ENCODE measurements at places on chromosomes 6 and 20. TPM values are rescaled to one million over a fixed set of nuclear protein-coding genes. Genes with fewer than 3 reads are reported as not detected.

DNA sequence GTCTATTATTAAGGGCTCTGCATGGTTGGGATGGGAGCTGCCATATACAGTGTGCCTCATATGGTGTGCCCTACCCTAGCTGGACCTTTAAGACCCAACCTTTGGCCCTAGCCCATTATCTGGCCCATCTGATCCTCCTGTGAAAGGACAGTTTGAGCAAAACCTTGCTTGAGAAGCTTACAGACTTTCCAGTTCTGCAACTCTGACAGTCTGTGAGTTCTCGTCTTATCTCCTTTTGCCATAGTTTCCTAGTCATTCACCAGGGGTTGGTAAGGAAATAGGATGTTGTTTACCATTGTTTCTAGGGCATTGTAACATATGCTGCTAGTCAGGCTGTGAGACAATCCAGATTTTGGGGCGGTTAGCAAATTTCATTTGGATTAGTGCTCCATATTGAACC is 17.2 kb downstream of the CTNNBL1 start:
- no peak for DNase-seq

- DNase-seq: no peak
Measured at GRCh38 chr6:22208026-22208425, 88.8 kb downstream of the PRL start.

GRCh38 chr6:25463441-25463840 is 184.3 kb downstream of the CARMIL1 start:
- no peak for DNase-seq

DNA sequence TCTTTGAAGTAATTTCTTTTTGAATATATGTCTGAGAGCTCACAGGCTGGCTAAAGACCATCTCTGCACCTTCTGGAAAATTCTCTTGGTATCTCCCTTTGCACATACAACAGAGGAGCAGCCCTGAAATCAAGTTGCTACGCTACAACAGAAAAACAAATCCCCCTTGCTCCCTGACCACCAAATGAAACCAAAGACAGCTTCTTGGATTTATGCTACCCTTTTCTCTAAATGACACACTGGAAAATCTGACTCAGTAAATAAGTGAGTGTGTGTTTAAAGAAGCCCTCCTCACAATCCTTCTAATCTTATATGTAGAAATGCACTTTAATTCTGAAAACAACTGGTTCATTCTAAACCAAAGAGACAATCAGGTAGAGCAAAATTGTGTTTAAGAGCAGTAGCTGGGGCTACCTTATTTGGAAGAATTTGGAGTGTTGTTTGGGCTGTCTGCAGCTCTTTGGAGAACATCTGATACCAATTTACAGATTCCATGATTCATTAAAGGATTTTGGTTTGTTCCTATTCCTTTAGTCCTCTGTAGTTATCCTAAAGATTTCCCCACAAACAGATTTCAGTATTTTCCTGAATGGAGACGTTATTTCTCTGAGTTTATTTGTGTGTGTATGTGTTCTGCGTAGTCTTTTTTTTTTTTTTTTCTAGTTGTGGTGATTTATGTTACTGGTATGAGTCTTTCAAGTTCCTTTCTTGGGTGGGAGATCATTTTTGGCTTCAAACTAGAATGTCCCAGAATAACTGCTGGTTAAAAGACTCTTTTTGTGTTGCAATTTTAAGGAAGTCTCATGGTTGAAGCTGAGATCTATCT is 36.4 kb upstream of the UTRN start:
- DNase-seq: no peak

GRCh38 chr20:38894091-38894847 is 31.9 kb upstream of the FAM83D start:
- DNase-seq: no peak

DNA sequence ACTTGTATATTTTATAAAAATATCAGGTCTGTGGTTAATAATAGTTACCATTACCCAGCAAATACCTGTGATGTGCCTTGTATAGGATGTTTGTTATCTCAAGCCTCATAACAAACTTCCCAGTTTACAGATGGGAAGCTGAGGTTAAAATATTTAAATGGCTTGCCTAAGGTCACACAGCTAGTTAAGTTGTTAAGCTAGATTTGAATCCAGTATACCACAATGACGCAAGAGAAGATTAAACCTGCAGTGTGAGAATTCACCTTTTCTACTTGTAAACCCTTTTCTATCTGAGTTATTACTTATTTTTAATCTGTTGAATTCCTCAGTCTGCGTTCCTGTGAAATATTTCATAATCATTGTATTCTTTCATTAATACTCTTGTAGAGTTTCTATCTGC is 4.9 kb downstream of the DSP start:
- no peak for DNase-seq

DNA sequence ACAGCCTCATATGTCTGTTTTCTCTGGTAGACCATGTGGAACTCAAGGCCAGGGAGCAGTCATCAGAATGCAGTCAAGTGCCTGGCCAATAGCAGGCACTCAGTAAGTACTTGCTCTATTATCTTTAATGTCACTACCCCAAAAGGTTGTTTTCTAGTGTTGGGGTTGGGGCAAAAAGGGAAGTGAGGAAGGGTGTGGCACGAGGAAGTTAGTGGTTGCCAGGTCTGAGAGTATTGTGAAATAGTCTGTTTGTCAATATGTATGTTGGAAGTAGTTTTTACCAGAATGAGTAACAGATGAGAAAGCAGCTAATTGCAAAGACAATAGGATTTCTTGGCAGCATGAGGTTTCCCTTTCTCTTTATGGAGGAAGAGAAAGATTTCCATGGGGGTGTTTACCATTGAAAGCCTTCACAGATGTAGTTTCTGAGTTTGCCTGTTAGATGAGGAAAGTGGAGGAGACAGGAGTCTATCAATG is 59.5 kb upstream of the ARMH2 start:
- peak; percentile 48 for DNase-seq

- no peak for DNase-seq
Measured at GRCh38 chr6:137269803-137270202, 50.6 kb upstream of the IFNGR1 start.

DNA sequence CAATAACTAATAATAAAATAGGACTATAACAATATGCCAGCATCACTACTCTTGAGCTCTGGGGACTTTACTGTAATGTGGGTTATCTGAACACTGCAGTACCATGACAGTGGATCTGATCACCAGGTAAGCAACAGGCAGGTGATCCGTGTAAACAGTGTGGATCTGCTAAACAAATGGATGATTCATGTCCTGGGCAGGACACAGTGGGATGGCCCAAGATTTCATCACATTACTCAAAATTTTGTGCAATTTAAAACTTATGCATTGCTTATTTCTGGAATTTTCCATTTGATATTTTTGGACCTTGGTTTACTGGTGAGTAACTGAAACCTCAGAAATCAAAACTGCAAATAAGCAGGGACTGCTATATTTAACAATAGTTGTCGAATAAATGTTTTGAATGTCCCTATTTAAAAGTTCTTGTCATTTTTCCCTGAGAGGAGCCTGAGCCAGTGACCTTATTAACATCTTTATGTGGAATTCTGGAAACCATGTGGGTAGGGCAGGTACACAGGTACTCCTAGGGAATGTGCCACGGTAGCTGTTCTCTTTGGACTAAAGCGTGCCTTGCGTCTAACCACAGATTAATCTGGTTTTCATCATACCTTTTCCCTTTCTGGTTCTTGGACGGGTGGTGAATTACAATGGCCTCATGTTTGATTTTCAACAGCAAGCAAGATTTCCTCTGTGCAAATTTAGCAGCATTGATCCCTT is 214.5 kb upstream of the SASH1 start:
- no peak for DNase-seq

GRCh38 chr6:99019381-99019780 is 71.6 kb upstream of the FBXL4 start:
- no peak for DNase-seq

- no peak for DNase-seq
Measured at GRCh38 chr20:61385731-61386130, 133.7 kb downstream of the CDH4 start.

- no peak for DNase-seq
Measured at GRCh38 chr20:43916881-43917371, 2.3 kb downstream of the TOX2 start.

GRCh38 chr6:116247285-116247684 is 6.6 kb downstream of the TSPYL4 start:
- no peak for DNase-seq

DNA sequence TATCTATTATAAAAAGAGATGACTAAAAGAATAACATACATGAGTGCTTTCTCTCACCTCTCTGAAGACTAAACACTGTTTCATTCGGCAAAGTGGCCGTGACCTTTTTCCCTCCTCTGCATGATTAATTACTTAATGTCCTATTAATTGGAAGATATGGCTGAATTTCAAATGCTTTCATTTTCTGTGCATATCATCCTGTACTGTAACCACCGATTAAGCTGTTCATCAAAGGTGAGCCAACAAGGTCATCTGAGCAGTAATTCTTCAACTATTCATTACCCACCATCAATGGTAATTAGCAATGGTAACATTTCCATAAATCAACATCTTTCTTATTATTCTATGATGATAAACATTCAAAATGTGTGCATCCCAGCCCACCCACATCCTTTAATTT is 125.2 kb downstream of the PTPRK start:
- no peak for DNase-seq

- DNase-seq: no peak
Measured at GRCh38 chr6:158630938-158631616, 13.5 kb downstream of the DYNLT1 start.

GRCh38 chr6:113719545-113719944 is 137.6 kb upstream of the MARCKS start:
- no peak for DNase-seq

Gene TSPO2
- not detected for total RNA-seq

Gene DNMT3B
- total RNA-seq: 3.4 TPM

Gene SDCBP2
- 4.1 TPM for total RNA-seq

Gene FAXC
- not detected for total RNA-seq

Gene ABHD16B
- total RNA-seq: not detected

Gene DPPA5
- not detected for total RNA-seq

Gene R3HDML
- total RNA-seq: not detected

Gene KHDRBS2
- total RNA-seq: not detected

Gene C6orf62
- total RNA-seq: 122 TPM

Gene CYP21A2
- total RNA-seq: 0.39 TPM

Gene FERMT1
- total RNA-seq: 1.5 TPM

Data from activated T-helper 2 cell treated with anti-CD3 and anti-CD28 coated beads, Interferon-gamma antibody, Interleukin-2, Interleukin-4, amounts not matched to agents 10 μg/mL and 5 μg/mL and 100 μg/mL, durations not matched to agents 14 hours and 24 hours and 36 hours (primary cell).